ENCODE measurements at places on chromosomes 1 and 21.

DNA sequence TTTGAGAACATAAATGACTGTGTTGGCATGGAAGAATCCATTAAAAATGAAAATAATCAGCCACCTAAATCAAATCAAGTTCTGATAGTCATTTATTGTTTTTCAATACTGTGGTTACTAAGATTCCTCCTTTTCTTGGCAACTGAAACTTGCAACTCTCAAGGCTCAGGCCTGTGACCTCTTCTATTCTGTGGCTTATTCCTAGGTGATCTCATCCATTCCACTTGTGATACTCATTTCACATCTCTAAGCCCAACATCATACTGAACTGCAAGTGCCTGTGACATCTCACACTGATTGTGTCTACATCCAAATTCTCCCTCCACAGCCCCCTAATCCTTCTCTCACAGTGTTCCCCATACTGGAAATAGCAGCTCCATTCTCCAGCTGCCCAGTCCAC is 4.8 kb upstream of the ST6GALNAC5 start:
- DNase-seq, result no peak

DNA sequence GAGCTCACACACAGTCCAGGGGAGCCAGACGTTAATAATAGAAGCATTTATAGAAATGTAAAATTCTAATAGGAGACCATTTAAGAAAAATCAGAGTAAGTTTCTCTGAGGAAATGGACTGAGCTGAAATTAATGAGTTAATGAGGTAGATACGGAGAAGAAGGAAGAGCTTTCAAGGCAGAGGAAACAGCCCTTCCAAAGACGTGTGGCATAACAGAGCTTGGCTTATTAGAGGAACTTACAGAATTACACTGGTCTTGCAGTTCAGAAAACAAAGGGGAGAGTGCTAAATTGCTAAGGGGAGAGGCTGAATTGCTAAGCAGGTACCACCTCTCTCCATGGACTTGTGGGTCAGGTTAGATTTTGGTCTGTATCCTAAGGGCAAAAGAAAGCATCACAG is 8.2 kb upstream of the PIGK start:
- DNase-seq, result no peak

- no peak for DNase-seq
Observed at GRCh38 chr1:244768186-244768585, 67.3 kb upstream of the COX20 start.

DNA sequence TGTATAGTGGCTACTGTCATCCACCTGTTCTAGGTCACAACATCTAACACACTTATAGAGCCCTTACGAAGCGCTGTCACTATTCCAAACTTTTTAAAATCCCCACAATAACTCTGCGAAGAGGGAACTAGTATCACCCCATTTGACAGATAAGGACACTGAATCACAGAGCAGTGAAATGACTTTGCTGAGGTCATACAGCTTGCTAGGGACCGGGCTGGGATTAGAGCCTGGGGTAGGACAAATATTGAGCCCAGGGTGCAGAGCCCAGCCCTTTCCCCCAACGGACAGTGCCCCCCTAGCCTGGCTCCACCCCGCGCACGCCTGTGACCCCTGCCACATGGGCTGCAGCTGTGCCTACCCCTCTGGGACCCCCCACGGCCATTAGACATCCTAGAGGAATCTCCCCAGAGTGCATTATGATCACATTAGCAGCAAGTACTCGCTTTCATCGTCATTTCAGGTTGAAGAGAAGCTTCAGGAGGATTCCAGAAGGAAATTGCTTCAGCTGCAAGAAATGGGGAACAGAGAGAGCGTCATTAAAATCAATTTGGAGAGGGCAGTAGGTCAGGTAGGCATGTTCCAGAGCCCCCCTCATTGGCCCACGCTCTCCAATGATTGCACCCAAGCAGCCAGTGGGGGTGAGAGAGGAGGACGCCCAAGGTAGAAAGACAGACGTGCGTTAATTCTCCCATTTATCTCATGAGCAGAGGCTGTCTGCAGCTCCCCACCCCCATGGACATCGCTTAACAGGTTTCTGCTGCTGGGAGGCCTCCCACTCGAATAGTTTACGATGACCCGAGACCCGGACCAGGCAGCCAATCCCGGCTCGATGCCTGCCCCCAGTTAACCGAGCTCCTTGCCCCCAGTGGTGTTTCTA is 77.2 kb downstream of the FHAD1 start:
- peak; percentile 72 for DNase-seq

GRCh38 chr1:196651637-196652215 is at the start of gene CFH:
Gene CFH (plus strand): TSS chr1:196652043. CDS start chr1:196652118, 75 bp downstream.
- DNase-seq, result no peak

Measured in NCI-H510A treated with DMSO at 0.1 percent for 48 hours (cell line).